ENCODE measurements at places on chromosomes 4 and X. TPM values are rescaled to one million over a fixed set of nuclear protein-coding genes. Genes with fewer than 3 reads are reported as not detected.

GRCh38 chr4:78528327-78528726 lies 23.2 kb upstream of the ANXA3 start:
- no peak for DNase-seq

GRCh38 chr4:98779088-98779487 lies 120.7 kb upstream of the TSPAN5 start:
- DNase-seq, result no peak

GRCh38 chr4:105350859-105351490 lies 122.9 kb downstream of the PPA2 start:
- no peak for DNase-seq

- DNase-seq, result no peak
Observed at GRCh38 chr4:185272245-185272644, 62.8 kb downstream of the SNX25 start.

DNA sequence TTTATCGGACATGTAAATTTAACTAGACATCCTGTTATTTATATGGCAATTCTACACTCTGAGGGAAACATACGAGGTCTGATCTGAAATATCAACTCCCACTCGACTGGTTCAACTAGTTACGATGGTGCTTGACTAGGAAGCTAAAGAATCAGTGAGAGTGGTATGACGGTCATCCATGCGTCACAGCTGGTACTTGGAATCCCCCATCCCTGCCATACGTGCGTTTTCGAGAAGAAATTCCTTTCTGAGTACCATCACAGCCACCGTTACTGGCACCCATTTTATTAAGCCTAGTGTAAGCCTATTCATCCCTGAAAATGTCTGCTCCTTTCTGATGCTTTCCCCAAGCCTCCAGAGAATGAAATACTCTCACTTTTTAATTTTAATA lies 695 bp upstream of the PIGA start:
- DNase-seq, result peak; percentile 12

The REPS2 gene
- 18.5 TPM for total RNA-seq

DNA sequence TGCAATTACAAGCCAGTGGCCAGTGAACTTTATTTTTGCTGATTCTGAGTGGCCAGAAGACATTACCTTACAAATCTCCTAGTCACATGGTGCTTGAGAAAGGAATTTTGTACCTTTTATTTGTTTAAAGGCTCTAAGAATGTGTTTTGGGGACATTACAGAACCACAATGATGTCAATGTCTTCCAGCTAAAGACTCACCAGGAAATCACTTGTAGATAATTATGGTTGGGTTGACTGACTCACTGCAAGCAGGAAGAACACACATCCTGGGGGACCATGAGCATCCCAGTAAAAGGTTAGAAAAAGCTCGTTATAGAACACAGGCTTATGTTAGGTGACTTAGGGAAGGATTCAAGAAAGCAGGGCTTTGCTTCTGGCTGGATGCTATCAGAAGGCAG lies 119.4 kb upstream of the FAM9B start:
- DNase-seq, result no peak

DNA sequence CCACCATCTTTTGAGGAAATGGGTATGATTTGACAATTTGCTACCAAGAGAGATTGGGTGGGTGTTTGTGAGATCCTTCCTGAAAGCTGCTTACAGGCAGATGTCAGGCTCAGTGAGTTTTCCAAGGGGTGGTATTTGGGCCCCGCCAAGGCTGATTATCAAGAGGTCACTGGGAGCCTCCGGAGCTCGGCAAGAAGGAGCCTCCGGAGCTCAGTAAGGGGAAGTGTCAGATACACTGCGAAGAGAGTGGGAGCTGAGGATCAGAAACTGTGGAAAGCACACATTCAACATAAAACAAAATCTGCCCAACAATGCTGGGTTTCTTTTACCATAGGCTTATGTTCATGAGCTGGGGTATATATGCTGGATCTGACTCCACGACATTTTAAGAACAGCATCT lies 714 bp downstream of the RTL3 start:
- no peak for DNase-seq

The UBE2K gene
- 92.1 TPM for total RNA-seq

- no peak for DNase-seq
Observed at GRCh38 chr4:37540486-37540885, 145.7 kb downstream of the RELL1 start.

The PDS5A gene
- 56.3 TPM for total RNA-seq

DNA sequence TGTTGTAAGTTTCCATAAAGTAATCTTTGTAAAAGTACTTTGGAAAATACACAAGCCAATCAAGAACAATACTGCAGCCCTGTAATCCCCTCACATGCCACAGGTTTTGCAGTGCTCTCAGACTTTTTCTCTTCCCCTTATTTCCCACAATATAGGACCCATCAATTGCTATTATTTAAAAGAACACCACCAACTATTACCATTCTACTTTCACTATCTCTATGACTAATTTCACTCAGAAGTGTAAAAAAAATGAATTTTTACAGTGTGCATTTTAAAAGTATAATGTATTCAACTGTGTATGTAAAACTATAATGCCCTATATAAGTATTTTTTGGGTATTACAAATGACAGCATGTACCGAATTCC lies 1.7 kb downstream of the ATP8A1 start:
- no peak for DNase-seq

The RENBP gene
- total RNA-seq, result 8.6 TPM

DNA sequence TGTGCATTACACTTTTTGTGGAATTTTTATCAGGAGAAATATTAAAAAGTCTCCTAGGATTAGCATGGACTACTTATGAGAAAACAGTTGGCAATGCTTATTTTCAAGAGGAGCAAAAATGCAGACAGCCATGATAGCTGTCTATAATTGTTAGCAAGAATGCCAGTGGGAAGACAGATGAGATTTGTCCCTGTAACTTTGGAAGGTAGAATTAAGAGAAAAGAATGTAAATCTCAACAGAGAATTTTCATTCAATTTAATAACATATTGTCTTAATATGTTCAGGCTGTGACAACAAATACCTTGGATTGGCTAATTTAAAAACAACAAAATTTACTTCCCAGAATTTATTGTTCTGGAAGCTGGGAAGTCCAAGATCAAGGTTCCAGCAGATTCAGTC lies 349.2 kb downstream of the IQCM start:
- DNase-seq, result no peak

GRCh38 chrX:8737883-8738282 lies 5.9 kb upstream of the ANOS1 start:
- DNase-seq, result no peak

GRCh38 chr4:138241281-138242075 lies 671 bp downstream of the SLC7A11 start:
- DNase-seq, result peak; percentile 23

GRCh38 chr4:153081006-153081580 lies 123.2 kb upstream of the TRIM2 start:
- DNase-seq, result no peak

- DNase-seq, result no peak
Observed at GRCh38 chr4:87011340-87012034, 76.7 kb downstream of the AFF1 start.

GRCh38 chrX:46792810-46793188 lies 33.9 kb upstream of the SLC9A7 start:
- no peak for DNase-seq

- DNase-seq, result no peak
Observed at GRCh38 chrX:3501833-3502535, 155.5 kb upstream of the MXRA5 start.

GRCh38 chr4:13386405-13387107 lies 97.6 kb downstream of the RAB28 start:
- DNase-seq, result no peak

GRCh38 chr4:53019485-53020382 lies 157.6 kb downstream of the RASL11B start:
- DNase-seq, result no peak

- no peak for DNase-seq
Observed at GRCh38 chr4:19178835-19179234, 1072.9 kb upstream of the SLIT2 start.

Data from left colon (tissue), 2 donors.